ENCODE measurements at places on chromosomes 16 and 17.
A peak's percentile ranks its signal among the peaks of the same experiment; 100 is the strongest.

GRCh38 chr16:88282564-88283395 is 100.0 kb upstream of the ZNF469 start:
- DNase-seq, result no peak

DNA sequence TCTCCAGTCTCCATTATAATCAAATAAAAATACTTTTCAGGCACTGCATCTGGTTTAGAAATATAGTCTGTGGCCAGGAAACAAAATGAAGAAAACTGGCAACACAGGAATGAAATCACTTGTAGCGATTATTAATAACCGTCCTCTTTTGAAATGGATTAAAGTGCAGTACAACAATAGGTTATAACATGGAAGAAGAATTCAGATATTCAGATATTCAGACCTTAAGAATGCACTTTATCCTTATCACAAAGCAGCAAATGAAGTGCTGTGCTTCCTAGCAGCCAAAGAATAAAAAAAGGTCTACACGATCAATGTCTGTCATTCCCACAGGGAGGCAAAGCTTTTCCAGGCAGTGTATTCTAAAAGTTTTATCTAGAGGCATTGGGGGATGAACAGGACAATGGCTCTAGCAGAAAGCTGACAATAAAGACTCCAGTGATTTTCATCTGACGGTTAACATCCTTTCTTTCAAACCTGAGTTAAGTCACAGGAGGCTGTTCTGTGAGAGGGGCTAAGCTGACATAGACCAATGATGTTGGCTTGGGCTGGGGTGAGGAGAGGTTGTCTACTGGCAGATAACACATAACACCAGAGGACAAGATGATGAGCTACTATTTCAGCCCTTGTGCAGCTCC is 259.2 kb downstream of the SLC39A11 start:
- DNase-seq, result no peak

- DNase-seq, result no peak
Observed at GRCh38 chr17:15422392-15422965, 44.9 kb downstream of the CDRT4 start.

- DNase-seq, result no peak
Observed at GRCh38 chr16:83706394-83706793, 101.4 kb upstream of the HSBP1 start.

DNA sequence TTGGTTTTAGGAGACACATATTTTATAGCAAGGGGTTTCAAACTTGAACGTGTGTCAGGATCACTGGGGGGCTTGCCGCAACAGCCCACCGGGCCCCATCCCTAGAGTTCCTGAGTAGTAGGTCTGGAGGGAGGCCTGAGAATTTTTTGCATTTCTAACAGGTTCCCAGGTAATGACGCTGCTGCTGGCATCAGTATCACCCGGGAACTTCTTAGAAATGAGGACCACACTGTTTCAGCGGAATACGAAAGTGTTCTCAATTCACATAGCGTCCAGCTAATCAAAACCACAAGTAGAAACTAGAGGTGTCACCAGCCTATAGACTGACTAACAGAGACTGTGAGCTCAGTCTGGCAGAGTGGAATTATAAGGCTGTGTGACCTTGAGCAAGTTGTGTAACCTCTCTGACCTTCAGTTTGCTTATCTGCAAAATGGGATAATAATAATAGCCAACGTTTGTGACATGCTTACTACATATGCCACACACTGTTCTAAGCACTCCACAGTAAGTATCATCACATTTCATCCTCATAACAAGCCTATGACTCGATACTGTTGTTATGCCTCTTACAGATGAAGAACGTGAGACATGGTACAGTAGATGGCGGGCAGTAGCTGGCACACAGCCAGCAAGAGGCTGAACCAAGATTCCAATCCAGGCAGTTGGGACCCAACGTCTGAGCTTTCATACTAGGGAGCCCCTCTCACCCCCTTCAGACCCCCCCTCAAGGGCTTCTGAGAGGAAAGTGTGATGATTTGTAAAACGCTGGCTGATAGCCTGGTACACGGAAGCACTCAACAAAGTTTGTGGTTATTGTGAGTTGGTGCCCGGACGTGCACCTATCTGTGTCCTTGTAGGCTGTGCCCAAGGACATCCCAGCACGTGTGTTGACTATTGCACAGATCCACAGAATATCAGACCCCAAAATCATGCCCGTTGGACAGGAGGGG is 4.6 kb upstream of the ICAM2 start:
- peak; percentile 65 for DNase-seq

- DNase-seq, result no peak
Observed at GRCh38 chr16:68065716-68066305, 19.4 kb upstream of the NFATC3 start.

DNA sequence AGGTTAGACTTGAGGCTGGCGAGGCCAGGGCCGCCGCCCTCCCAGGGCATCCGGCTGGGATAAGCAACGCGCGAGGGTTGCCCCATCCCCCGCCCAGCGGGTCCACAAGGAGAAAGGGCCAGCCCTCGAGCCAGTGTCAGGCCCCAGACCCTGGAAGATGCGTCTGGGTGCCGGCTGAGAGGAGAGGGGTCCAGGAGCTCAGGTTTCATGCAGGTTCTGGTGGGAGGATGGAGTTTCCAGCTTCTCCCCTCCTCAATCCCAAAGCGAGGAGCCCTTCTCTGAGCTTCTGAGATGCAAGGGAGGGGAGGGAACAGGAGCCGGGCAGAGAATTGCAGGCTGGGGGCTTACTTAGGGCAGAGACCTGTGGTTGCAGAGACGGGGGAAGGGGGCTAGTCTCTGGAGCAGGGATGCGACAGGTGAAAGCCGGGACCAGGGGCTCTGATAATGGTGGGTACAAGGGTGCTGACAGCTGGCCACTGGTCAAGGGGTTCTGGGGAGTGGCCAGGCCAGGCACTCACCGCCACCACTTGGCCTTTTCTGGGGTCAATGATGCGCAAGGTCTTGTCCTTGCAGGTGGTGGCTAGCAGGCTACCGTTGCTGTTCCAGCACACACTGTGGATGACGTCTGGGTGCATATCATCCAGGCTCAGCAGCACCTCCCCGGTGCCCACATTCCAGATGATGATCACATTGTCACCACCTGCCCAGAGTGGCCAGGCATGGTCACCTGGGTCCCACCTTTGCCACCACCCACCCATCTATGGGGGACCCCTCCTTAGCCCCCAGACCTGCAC is 4.2 kb downstream of the CORO6 start:
- DNase-seq, result no peak

DNA sequence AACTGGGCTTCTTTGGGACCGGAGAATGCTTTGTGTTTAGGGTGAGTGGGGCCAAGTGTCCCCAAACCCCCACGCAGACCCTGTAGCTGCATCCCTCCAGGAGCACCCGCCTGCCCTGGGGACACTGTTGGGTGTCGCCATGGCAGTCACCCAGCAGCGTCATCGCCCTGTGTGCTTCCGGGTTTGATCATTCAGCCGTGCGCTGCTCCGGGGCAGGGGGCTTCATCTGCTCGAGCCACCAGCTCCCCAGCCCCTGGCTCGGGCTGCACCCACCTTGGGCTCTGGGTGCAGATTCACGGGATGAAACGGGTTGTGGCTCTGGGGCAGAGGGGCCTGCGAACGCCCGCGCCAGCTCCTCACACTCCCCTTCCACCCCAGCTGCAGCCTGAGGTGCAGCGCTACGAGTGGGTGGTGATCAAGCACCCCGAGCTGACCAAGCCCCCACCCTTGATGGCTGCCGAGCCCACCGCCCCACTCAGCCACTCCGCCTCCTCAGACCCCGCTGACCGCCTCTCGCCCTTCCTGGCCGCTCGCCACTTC is 13.8 kb upstream of the ATP6V0C start:
- DNase-seq, result no peak

DNA sequence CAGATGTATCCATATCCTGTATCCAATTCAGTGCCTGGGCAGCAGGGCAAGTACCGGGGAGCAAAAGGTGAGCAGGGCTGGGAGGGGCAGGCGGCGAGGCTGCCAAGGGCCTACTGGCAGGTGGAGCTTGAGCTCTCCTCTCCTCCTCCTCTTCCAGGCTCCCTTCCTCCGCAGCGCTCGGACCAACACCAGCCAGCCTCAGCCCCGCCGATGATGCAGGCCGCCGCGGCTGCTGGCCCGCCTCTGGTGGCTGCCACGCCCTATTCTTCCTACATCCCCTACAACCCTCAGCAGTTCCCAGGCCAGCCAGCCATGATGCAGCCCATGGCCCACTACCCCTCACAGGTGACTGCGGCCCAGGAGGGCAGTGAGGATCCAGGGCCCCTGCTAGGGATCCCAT is 11.6 kb downstream of the ATXN2L start:
- DNase-seq, result no peak

DNA sequence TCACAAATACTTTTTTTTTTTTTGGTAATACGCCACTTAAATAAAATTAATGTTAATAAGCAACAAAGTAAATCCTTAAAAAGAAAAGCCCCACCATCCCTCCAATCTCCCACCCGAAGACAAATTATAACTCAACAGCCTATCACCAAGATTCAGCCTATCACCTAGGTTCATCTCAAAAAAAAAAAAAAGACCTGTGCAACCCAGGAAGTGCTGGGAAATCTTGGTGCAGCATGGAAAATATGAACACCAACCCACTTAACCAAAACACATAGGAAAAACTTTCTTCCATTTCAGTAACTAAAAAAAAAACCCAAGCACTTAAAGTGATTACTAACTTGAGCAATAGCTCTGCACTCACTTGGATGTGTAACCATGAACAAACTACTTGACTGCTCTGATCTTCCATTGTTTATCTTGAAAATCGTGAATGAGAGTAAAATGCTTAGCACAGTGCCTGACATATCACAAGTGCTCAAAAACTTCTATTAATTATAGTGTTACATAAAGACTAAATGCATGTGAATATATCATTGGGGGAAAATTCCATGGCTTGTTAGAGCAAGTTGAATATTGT is 90.4 kb downstream of the STH start:
- no peak for DNase-seq

DNA sequence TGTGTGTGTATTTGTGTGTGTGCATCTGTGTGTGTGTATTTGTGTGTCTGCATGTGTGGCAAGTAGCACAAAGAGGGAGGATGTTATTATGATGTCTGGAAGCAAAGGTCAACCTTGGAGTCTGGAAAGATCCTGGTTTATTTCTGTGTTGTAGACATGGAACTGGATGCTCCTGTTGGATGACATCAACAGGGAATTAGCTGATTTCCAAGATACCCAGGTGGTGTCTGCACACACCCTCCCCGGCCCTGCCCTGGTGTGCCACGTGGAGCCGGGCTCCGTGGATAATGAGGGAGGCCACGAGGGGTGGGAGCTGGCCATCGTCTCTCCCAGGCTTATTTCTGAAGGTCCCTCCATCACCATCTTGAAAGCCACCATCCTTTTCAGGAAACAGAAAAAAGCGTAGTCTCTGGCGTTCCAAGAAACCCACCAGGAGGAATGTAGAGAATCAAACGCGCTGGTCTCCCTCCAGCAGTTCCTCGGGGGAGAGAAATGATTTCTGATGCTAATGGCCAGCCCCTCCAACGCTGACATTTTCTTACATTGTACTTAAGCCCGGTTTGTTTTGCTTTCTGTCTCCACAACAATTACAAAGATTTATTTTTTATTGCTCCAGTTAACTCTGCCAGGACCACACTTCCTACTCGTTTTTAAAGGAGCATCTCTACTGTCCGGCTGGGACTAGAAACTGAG is 93.3 kb downstream of the FOXL1 start:
- DNase-seq, result no peak

DNA sequence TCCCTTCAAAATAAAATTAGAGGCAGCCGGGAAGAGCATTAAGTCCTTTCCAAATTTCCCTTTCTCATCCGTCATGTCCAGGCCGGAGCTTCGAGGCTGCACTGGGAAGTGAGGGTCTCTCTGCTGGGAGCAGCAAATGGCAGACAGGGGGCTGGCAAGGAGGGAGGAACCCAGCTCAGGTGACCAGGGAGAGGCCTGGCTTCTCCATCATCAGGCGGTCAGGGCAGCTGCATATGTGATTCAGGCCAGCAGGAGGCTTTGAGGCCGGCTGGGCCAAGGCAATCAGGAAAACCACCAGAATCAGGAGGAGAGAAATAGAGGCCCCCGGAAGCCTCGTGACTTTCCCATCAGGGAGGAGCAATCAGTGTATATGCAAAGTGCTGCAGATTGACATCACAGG is 85.0 kb upstream of the RPL38 start:
- no peak for DNase-seq

- DNase-seq, result no peak
Observed at GRCh38 chr17:36861531-36861930, 75.7 kb upstream of the LHX1 start.

GRCh38 chr17:58165981-58166380 is 801 bp upstream of the OR4D2 start:
- DNase-seq, result no peak

DNA sequence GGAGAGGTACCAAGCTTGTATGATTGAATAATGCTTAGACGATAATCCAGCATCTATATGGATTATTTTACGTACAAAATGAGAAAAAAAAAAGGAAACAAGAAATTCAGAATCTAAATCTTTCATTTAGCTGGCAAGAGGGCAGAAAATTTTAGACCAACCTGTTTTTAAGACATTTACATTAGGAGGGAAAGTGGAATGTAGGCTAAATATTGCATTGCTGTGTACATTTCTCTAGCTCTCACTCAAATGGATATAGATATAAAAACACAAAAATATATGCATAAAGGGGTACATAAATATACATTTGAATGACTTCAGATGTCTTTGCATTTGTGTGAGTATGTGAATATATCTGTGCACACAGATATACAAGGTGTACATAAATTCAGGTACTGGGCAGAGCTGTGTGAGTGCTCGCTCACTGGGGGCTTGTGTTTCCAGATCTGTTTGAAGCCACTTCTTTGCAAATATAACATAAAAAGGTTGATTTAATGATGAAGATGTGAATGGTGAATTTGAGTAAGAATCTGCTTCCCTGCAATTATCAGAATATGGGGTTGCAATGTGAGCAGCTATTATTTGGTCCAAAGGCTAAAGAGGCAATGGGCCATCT is 14.2 kb upstream of the ZFHX3 start:
- no peak for DNase-seq

DNA sequence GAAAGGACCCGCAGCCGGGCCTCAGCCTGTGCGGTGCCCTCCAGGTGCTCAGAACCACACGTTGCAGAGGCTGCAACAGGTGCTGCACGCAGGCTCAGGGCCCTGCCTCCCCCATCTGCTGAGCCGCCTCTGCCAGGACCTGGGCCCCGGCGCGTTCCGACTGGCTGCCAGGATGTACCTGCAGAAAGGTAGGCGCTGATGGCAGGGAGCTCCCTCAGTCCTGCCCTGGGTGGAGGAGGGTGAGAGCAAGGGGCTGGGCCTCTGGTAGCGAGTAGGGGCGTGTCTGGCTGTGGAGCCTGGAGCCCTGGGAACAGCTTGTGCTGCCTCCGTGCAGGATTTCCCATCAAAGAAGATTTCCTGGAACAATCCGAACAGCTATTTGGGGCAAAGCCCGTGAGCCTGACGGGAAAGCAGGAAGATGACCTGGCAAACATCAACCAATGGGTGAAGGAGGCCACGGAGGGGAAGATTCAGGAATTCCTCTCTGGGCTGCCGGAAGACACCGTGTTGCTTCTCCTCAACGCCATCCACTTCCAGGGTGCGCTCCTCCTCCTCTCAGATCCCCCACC is 4.4 kb downstream of the SERPINF2 start:
- no peak for DNase-seq

- DNase-seq, result no peak
Observed at GRCh38 chr17:45432405-45433158, at the start of gene ARHGAP27. TSS of gene ARHGAP27 (minus strand) at chr17:45432870. CDS start at chr17:45430279, 2,591 bp downstream.
